ENCODE measurements at places on chromosomes 6 and 20. TPM values are rescaled to one million over a fixed set of nuclear protein-coding genes. Genes with fewer than 3 reads are reported as not detected.

FNDC1 gene
- not detected for total RNA-seq

DNA sequence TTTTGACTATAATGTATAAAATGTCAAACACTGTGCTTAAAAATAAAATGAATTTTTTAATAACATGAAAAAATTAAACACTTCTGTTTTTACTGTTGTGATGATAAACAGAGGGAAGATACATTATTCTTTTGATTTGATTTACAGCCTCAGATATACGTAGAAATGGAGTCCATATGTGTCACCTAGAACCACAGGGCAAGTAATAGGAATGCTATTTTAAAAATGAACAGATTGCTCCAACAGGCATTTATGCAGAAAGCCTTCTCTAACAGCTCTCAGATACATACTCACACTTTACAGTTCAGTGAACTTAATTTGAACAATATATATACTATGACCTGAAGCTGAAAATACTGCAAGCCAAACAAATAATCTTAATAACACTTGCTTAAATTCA, 1551.0 kb downstream of the GRIK2 start:
- no peak for DNase-seq

GRCh38 chr20:20483328-20483727, 115.4 kb downstream of the INSM1 start:
- no peak for DNase-seq

GRCh38 chr6:2921520-2922115, 18.5 kb upstream of the SERPINB9 start:
- DNase-seq, result no peak

DNA sequence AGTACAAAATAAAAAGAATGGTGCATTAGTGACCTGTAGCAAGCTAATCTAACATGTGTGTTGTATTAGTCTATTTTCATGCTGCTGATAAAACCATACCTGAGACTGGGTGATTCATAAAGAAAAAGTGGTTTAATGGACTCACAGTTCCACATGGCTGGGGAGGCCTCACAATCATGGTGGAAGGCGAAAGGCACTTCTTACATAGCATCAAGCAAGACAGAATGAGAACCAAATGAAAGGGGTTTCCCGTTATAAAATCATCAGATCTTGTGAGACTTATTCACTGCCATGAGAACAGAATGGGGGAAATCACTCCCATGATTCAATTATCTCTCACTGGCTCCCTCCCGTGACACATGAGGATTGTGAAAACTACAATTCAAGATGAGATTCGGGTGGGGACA, 45.4 kb upstream of the AIG1 start:
- DNase-seq, result peak; percentile 9
